Erythroblast (primary cell): ENCODE measurements at places on chromosomes 4 and X.

GRCh38 chr4:152299553-152299952, 236.3 kb downstream of the FBXW7 start:
- DNase-seq, result no peak

DNA sequence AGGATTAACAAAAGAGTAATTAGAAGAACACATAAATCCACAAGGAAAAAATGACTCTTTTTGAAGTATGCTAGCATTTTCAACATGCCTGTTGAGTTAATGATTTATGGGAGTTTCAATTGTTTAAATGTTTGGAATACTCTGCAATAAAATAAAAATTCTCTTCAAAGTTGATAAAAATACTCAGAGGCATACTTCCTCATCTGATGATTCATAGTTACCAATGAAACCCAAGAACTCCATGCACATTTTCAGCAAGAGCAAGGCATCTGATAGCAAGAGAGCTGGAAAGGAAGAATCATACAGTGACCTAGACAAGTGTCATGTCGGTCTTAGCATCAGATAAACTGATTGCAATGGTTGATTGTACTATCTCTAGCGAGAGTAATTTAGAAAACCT, 443.7 kb upstream of the ATOH1 start:
- DNase-seq, result no peak

GRCh38 chrX:40418146-40418812, 162.5 kb upstream of the ATP6AP2 start:
- no peak for DNase-seq

GRCh38 chrX:53071604-53072417, 10.4 kb upstream of the TSPYL2 start:
- peak; percentile 64 for DNase-seq

DNA sequence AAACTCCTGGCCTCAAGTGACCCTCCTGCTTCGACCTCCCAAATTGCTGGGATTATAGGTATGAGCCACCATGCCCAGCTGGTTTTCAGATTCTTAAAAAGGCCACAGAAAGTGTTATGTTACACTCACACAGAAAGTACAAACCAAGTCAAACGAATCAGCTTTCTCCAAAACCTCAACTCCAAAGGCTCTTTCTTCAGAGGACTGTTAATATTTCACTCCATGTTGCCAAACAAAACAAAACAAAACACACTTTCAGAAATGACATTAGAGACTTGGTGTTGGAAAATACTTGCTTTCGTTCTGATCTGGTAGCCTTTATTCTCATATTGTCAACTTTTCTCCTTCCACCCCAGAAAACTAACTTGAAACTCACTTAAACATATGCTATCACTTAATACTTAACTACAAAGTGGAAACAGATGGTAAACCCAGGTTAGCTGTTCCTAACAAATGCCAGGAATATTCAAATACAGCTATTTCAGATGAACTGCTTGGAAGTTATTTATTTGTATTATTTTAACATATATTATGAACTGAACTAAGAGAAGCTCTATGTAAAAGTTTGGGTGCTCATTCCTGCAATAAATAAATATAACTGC, 34.7 kb downstream of the RLIM start:
- DNase-seq, result no peak

DNA sequence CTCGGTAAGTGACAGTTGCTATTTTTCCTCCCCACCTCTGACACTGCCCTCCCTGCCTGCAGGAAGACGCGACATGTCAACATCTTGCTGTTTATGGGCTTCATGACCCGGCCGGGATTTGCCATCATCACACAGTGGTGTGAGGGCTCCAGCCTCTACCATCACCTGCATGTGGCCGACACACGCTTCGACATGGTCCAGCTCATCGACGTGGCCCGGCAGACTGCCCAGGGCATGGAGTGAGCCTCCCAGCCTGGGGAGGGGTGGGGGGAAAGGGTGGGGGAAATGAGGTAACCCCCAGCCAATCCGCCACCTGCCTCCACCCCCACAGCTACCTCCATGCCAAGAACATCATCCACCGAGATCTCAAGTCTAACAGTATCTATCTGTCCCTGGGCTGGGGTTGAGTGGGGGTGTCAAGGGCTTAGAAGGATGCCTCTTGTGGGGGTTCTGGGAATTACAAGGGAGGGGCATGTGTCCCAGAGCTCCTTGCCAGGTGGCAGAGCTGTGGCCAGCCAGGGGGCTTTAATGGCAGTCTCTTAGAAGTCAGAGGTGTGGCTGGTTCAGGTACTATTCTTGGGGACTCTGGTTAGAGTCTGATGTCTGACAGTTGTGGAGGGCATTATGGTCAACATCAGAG, 7.8 kb downstream of the ARAF start:
- peak; percentile 55 for DNase-seq
